ENCODE measurements at places on chromosomes 13 and 19. TPM values are rescaled to one million over a fixed set of nuclear protein-coding genes. Genes with fewer than 3 reads are reported as not detected.

GRCh38 chr13:24888291-24888931 lies 124.4 kb downstream of the RNF17 start:
- no peak for DNase-seq

- no peak for DNase-seq
Measured at GRCh38 chr13:109146912-109147647, 517.7 kb downstream of the MYO16 start.

- no peak for DNase-seq
Measured at GRCh38 chr13:98511435-98511834, 65.5 kb downstream of the STK24 start.

DNA sequence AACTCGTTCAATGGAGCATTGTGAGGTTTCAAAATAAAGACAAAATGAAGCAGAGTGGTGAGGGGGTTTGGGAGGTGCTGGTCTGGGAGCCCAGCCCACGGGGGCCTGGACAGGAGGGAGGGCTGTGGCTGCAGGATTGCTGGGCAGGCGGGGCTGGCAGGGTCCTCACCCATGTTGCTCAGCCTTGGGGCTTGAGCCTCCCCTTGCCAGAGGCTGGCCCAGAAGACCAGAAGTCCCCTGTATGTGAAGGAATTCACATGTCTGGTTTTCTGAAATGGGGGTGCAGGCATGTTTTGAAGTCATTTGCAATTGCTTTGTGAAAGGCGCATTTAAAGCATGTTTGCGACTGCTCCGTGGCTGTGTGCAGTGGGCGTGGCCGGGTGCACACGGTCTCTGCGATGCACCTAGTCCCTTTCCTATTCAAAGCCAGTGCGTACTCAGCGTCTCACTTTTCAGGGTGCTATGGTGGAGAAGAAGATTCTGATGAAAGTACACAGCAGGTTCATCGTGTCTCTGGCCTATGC lies 2.3 kb downstream of the GRK1 start:
- DNase-seq, result no peak

Gene PCDH17
- 15.7 TPM for polyA plus RNA-seq

DNA sequence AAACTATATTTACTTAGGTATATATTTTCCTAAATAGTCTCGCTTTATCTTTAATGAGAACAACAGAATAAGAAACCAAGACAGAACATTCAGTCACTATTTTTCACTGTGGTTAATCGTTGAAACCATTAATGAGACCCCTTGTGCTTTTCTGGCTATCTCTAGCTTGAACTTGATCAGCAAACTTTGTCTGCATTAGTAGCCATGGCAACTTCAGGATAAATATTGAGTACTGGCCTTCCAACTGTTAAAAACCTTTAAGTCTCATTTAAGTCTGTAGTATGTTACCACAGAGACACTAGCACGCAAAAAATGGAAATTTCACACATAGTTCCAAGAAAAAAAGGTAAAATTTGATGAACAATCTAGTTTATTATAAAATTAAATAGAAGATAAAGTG lies 946.0 kb downstream of the SLITRK5 start:
- DNase-seq, result no peak

GRCh38 chr13:42950181-42950580 lies 41.9 kb downstream of the EPSTI1 start:
- DNase-seq, result no peak

Gene VSTM2B
- polyA plus RNA-seq, result 1.2 TPM

All from left renal cortex interstitium (tissue), 4 donors.